Stimulated activated CD8-positive, alpha-beta memory T cell treated with anti-CD3 and anti-CD28 coated beads, Interleukin-12 subunit alpha, Interleukin-12 subunit beta, amount 100 ng/mL, for 1 hour (primary cell): ENCODE measurements at places on chromosomes 1 and 21.

DNA sequence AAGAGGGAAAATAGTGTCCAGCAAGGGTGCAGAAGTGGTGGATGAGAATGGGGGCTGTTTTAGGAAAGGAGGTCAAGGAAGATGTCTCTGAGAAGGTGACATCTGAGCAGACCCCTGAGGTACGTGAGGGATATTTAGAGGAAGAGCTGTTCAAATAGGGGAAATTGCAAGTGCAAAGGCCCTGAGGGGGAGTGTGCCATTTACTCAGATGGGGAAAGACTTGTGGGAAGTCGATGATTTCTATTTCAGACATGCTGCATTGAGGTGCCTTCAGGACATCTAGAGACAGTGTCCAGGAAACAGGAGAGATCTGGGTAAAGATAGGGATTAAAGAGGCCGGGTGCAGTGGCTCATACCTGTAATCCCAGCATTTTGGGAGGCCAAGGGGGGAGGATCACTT, 10.4 kb upstream of the ADGRB2 start:
- no peak for DNase-seq

GRCh38 chr1:91406773-91407389, 2.2 kb upstream of the HFM1 start:
- no peak for DNase-seq

DNA sequence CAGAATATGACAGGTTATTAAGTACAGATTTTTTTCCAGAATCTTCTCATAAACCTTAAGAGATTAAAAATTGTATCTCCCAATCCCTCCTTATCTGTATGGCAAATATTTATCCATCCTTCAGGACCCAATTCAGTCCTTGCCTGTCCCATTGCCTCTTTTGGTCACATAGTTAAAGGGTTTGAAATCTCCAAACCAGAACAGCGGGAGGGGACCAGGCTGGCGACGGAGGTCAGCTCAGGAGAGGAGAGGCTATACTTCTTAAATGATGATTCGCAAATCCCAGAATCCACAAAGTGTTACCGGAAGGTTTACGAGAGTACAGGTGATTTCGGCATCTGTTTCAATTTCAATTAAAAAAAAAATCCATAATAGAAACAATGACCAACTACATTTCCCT, 572.7 kb downstream of the SMYD3 start:
- no peak for DNase-seq

DNA sequence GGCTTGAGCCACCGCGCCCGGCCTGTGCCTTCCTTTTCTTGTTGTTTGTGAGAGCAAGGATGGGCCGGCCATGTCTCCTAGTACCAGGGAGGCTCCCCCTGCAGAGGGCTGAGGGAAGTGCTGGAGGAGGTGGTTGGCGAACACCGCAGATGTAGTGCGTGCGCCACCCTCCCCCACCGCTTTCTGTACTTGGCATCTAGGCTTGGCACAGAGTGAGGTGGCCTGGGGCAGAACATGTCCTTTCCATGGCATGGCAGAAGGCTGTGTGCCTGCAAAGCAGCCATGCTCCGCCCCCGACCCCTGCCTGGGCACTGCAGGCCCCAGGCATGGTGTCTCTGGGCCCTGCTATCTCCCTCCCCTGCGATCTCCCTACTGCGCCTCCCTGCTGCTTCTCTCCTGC, 30.7 kb downstream of the ALPL start:
- DNase-seq = no peak

DNA sequence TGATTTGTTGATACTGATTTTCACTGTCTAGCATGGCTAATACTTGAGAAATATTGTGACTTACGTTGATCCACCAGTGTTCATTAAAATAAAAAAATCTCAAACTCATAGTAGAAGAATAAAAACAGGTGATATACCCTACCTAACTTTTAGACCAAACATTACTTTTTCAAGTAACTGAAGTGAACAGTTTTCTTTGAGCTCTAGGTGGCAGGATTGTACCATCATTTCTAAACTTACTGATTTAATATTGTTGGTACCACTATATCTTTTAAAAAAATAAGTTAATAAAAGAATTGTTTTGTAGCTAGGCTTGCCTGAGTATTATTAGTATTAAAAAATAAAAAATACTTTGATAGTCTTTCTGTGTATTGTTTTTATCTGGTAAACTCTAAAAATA, 21.5 kb downstream of the CDC73 start:
- DNase-seq = no peak

DNA sequence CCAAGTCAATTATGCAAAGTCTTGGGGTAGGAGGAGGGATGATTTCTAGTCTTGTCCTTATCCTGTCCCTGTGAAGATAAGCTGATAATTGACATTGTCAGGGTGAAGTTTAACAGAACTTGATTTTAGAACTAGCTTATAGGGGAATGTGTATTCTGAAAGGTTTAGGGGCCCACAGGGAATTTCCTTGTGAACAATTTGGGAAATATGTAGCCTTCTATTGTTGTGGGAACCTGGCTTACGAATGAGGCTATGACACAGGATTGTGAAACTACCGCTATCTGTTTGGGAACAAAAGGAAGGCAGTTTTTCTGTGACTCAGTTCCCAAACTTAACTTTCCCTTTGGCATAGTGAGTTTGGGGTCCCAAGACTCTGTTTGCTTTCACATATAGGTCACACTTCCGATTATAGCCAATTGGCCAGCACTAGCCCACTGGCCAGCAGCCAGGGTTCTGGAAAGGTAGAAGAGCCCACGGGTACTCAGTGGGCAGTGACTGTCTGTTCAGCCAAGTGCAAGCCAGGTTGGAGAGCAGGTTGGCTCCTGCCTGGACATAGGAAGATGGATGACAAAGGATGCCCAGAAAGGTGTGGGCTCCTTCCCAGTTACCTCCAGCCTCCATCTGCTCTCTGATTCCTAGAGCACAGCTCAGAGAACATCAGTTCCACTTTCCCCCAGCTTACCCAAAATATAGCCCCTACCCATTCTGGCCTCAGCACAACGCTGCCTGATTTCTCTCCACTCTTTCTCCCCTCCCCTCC, 35.5 kb downstream of the H3-3A start:
- no peak for DNase-seq

DNA sequence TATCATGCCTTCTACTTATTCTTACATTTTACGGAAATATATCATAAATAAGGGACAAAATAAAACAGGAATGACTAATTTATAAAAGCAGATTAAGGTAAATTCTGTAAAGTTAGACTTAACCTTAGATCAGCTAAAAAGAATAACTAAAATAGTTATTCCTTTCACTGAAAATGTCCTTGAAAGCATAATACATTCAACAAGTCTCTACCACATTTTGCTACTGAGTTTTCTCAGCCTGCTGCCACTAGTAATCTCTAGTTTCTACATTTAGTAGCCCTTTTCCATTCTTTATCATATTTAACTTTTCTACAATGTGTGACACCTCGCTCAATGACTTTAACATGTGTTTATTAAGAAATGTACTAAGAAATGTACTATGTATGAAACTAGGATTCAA, 89.0 kb downstream of the DENND1B start:
- no peak for DNase-seq

- no peak for DNase-seq
Observed at GRCh38 chr1:117096951-117097408, 24.6 kb downstream of the TRIM45 start.

GRCh38 chr1:51715369-51715768, 98.5 kb downstream of the OSBPL9 start:
- no peak for DNase-seq

- no peak for DNase-seq
Observed at GRCh38 chr1:204640578-204640977, 45.0 kb downstream of the LRRN2 start.

DNA sequence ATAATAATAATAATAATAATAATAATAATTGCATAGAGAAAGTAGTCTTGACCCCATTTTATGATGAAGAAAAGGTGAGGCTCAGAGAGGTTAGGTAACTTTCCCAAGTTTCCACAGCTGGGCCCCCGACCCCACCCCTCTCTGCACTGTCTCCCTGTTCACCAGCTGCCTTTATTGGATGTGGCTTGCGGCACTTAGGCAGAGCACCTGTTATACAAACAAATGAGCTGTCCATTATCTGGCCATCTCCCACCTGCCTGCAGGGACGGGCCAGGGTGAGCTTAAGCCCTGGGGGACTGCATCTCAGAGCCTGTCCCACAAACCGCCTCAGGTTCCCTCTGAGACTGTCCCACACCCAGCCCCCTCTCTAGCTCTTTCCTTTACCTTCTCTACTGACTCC, 10.1 kb upstream of the EFNA1 start:
- DNase-seq = no peak

GRCh38 chr1:70963374-70963773, 84.2 kb downstream of the PTGER3 start:
- DNase-seq = no peak

DNA sequence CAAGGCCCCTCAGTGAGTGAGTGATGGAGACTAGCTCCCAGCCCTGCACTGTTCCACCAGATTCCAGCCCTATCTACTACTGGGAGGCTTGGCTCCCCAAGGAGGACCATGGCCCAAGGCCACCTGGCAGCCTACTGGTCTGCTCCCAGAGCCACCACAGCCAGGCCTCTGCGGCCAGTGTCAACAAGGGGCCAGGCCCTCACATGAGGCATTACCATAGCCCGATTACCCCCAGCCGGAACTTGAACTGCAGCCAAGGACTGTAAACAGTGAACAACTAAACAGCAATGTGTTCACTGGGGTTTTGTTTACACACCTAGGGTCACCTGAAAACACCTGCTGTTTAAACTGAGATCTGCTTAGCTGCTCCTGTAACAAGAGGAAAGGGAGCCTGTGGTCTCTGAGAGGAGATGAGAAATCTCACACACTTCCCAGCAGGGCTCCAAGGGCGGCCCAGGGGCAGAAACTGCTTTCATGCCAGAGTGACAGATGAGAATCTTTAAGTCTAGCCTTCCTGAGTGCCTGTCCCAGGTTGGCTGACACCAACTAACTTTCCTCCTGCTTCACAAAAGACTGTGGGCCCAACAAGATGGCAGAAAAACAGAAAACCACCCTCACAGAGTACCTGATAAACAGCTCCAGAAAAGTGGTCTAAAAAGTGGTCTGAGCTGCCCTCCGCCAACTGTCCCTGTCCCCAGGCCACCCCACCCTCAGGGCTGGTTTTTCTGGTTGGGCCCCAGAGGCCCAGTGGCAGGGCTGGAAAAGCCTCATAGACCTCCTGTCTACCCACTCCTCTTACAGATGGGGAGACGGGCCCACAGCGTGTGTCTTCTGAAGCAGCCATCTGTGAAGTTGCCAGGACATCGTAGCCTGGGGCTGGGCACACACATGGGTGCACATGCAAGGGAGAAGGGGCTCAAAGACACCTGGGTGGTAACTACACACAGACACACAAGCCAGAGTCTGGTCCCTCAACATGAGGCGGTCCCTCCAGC, 28.8 kb downstream of the MEF2D start:
- no peak for DNase-seq

DNA sequence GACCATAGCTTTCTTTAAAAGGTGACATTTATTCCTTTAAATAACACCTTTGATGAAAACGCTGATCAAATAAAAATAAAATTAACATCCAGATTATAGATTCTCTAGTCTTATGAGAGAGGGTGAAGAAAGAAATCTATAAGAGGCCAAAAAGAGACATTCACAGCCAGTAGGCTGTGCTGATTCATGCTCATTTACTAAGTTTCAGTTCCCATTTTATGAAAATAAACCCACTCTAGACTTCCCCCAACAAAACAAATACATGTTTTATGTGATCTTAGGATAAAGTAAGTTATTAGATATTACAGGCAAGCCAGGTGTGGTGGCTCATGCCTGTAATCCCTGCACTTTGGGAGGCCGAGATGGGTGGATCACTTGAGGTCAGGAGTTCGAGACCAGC, 21.1 kb downstream of the ESRRG start:
- DNase-seq = no peak

- DNase-seq = no peak
Observed at GRCh38 chr1:1213345-1214265, at the start of gene TNFRSF4. TSS of gene TNFRSF4 (minus strand) at chr1:1214153. CDS start at chr1:1214127, 26 bp downstream.

DNA sequence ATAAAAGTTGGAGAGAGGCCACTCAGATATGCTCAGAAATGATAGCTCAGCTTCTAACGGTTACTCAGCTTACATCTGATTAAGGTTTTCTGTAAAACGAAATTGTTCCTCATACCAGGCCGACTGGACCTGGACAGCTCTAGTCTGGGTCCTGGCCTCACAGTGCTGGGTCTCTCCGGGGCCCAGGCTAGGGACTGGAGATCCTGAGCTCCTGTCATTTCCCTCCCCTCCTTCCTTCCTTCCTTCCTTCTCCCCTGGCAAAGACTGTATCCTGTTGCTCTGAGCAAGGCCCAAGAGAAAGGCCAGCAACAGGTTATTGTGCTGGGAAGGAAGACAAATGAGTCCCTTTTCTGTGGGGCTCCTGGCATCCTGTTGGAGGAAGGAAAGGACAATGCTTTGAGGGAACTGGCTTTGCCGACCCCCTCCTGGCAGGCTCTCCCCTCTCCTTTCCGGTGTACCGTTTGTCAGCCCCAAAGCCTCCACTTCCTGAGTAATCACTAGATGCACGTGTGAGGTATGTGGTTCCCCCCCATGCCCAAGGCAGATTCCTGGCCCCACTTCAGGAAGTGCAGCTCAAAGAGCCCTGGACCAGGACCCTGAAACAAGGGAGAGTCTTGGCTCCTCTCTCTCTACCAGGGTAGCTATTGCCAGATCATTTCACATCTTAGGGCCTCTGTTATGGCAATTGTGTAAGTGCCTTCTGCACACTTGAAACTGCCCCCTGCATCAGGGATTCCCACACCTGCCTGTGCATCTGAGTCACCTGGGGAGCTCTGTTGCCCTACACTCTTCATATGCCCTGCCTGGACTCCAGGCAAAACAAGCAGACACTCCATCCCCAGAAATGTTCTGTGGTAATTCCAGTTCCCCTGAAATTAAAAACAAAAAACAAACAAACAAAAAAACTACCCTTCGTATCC, 212.7 kb upstream of the FGGY start:
- DNase-seq = no peak

GRCh38 chr1:3372317-3372716, 82.1 kb upstream of the ARHGEF16 start:
- no peak for DNase-seq

DNA sequence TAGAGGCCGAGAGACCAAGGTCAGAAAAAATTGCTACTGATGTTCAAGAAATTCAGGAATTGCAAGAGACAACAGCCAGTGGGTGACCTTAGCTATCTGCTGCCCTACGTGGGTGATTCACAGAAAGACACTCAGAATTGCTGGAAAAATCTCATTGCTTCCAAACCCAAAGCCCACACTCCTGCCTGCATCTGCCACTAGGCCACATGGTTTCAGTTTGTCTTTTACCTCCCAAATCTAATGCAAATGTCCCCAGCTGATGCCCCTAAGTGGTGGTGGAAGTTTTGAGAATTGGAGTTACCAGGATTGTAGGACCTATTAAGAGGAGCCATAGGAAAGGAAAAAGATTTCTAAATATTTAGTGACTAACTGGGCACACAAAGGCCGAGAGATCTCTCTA, 341.5 kb upstream of the CHRM3 start:
- DNase-seq = no peak

DNA sequence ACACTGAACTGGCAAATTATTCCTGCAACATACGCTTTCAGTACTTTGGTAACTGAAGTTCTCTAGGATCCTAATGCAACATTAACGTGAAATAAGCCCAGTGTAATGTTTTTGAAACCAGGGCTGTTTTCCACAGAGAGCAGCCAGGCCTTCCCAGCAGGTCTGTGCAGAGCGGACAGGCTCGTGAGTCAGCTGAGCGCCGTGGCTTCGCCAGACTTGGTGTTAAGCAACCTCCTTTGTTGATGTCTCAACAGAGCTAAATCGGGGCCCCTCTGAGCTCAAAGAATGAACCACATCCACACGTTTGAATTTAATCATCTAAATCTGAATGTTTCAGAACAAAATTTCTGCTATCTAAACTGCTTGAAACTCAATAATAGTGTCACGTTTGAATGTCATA, 181.8 kb upstream of the FMN2 start:
- no peak for DNase-seq

- no peak for DNase-seq
Observed at GRCh38 chr1:207873055-207873890, 37.7 kb downstream of the CD34 start.
